CD8-positive, alpha-beta memory T cell (primary cell): ENCODE measurements at places on chromosomes 5 and 9. TPM values are rescaled to one million over a fixed set of nuclear protein-coding genes. Genes with fewer than 3 reads are reported as not detected.

- DNase-seq = no peak
These were observed 298.1 kb downstream of the CETN3 start for GRCh38 chr5:90111364-90112032.

- DNase-seq = no peak
These were observed 335.6 kb downstream of the ZNF608 start for GRCh38 chr5:124410539-124411488.

GRCh38 chr9:33202018-33202417, 34.9 kb upstream of the B4GALT1 start:
- no peak for DNase-seq

- no peak for DNase-seq
These were observed 473.4 kb downstream of the NTRK2 start for GRCh38 chr9:85142968-85143367.

- DNase-seq = no peak
These were observed 237.9 kb downstream of the SLF1 start for GRCh38 chr5:94856257-94856800.

DNA sequence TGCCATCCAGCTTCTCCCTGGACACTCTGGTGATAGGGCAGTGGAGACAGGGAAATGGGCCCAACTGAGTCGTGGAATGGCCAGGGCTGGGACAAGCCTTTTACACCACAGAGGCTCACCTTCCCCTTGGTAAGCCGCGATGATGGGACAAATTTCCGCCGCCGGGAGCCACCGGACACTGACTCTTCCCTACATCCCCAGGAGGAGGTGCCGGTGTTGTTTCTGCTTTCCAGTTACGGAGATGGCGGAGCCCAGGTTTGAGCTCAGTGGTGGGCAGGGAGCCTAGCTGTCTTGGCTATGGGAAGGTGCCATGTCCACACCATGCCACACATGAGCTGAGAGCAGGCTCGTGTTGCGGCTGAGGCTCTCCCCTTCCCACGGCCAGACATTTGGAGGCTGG, 19.9 kb upstream of the WNK2 start:
- no peak for DNase-seq

DNA sequence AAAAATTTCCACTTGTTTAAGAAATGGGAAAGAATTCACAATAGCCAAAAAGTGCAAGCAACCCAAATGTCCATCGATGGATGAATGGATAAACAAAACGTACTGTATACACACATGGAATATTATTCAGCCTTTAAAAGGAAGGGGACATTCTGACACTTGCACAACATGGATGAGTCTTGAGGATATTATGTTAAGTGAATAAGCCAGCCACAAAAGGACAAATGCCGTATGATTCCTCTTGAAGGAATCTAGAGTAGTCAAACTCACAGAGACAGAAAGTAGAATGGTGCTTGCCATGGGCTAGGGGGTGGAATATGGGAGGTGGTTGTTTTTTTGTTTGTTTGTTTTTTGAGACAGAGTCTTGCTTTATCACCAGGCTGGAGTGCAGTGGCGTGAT, 3.8 kb upstream of the ATP6V0E1 start:
- no peak for DNase-seq

DNA sequence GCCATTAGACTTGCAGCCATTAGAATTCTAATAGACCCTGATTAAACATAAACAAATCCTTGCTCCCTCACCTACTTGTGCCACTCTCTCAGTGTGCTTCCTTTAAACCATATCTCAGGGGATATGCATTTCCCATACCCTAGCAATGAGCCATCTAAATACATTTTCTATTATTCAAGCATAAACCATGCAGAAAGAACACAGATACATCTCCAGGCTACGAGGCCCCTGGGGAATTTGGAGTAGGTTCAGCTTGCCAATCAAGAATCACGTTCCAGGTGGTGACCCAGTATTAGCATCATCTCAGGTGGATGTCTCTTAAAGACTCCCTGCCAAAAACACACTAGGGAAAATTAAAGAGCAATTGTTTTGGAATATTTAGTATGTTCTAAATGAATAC, 93.0 kb upstream of the CCL21 start:
- DNase-seq = no peak

DNA sequence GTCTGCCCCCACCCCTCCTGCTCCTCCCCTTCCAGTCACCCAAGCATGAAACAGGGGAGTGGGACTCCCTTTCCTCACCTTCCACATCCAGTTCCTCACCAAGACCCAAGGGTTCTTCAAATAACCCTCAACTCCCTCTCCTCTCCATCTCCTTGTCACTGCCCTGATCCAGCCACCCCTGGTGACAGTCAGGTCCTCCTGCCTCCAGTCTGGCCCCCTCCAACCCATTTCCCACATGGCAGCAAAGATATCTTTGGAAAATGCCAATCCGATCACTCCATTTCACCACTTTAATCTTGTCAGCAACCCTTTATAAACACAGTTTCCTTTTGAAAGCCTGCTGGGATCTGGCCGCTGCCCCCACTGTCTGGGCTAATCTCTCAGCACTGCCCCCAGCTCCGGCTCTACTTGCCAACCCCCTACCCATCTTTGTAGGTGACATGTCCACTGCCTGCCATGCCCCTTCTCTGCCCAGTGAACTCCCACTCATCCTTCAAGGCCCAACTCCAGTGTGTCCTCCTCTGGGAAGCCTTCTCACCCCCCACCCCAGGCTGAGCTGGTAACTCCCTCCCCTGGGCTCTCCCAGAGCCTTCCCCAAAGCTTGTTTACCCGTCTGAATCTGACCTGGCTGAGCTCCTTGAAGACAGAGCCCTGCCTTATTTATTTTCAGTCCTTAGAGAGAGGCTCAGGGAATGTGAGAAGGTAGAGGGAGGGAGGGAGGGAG, 781 bp upstream of the MYOZ3 start:
- DNase-seq = no peak

DNA sequence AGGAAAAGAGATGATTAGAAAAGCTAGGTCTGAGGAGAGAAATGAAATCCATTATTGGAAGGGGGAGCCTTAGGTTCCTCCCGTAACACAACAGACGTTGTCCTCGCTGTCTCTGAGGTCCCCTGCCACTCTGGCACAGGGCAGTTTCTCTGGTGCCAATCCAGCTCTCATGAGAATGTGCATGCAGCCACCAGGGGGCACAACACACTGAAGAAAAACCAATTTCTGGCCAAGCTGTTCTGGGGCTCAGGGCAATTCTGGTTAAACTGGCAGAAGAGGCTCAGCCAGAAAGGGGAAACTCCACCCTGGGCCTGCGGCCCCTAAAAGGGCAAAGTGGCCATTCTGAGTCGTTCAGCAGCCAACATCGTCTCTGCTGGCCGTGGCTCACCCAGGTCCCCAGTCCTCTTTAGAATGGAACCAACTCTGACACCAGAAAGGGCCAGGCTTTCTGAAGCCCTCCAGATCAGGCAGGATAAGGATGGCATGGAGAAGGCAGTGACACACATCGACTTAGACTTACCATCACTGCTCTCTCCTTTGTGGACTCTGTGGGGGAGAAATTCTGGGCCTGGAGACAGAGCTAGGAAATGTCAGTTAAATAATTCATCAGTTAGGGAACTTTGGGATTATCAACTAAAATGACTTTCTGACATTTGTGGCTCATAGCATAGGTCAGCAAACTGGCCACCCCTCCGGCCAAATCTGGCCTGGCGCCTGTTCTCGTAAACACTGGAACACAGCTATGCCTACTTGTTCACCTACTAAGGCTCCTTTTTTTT, 58.5 kb upstream of the GOLPH3 start:
- DNase-seq = peak; percentile 69

DNA sequence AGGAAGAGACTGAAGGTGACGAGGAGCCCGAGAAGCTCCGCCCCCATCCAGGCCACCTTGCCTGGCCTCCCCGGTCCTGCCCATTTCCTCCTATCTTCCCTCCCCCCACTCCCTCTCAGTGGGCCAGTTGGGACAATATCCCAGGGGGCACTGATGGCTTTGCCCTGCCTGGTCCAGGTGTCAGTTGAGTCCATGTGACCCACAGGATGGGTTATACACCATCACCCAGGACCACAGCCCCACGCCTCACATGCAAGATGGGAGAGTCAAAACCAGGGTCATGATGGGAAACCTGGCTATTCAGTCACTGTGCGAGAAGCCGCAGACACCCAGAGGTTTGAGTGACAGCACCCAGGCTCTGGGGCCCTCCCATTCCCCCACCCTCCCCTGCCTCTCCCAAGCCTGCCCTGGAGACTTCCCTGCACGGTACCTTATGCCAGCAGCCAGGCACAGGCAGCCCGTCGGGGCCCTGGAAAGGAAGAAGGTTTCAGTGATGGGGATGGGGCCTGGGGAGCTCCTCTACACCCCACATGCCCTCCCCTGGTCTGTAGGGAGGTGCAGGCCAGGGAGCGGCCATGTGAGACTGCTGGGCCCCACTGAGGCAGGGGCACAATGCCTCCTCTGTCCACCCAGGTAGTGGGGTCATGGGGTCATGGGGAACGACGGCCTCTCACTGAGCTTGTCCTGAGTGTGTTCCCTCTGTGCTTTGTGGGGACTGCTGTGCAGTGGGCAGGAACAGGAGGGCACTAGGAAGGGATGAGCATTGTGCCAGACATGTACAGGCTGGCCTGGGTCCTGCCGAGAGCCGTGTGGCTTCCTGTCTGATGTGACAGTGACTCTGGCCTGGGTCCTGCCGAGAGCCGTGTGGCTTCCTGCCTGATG, 6.3 kb upstream of the PHYKPL start:
- peak; percentile 22 for DNase-seq

GRCh38 chr5:170419643-170420042, 30.5 kb upstream of the KCNMB1 start:
- DNase-seq = no peak

DNA sequence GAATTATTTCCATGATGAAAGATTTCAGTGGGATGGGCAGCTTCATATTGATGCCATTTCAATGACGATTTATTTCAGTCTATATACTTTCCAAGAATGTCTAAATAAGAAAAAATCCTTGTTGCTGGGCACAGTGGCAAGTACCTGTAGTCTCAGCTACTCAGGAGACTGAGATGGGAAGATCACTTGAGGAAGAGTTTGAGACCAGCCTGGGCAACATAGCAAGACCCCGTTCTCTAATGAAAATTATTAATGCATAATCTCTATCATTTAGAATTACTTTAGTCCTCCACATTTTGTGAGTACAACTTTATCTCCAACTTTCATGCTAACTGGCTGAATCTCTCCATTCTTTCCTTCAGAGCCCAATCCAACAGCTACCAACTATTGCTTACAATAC, 52.5 kb downstream of the PTBP3 start:
- DNase-seq = no peak

DNA sequence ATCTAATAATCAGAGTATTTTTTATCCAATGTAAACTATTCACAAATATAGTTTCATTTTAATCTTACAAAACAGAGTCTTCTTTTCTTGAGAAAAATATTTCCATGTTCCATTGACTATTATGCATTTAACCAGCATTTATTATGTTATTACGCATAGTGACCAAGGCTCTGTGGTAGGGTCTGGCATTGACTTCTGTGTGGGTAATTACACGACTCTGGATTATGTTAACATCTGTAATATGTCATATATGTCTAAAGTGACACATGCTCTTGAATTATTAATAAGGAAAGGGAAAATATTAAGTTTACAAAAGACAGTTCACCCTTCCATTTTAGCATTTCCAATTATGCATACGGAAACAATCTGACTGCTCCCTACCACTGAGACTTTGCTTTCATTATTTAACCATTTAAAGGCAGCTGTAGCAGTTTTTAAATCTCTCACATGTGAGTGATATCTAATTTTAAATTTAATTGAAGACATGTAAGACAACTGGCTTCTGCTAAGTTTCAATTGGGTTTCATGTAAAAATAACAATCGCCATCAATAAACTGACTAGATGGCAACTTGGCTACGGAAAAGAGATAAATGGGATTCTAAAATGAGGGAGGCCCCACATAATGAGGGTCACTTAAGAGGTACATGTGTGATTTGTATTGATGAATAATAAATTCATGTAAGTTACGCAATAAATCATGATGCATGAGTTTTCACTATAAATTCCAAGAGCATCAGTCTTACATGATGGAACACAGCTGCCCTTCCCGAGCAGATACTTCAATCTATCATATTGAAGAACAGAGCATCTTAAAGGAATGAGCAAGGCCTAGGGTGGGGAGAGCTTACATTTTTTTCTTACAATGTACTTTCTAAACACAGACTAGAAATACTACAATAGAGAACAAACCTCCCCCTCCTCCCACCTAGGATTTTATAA, 1056.8 kb downstream of the MAT2B start:
- DNase-seq = no peak

GRCh38 chr5:32805971-32806638, 95.0 kb downstream of the NPR3 start:
- DNase-seq = no peak

GRCh38 chr9:18746631-18747030, 272.7 kb downstream of the ADAMTSL1 start:
- DNase-seq = no peak

DNA sequence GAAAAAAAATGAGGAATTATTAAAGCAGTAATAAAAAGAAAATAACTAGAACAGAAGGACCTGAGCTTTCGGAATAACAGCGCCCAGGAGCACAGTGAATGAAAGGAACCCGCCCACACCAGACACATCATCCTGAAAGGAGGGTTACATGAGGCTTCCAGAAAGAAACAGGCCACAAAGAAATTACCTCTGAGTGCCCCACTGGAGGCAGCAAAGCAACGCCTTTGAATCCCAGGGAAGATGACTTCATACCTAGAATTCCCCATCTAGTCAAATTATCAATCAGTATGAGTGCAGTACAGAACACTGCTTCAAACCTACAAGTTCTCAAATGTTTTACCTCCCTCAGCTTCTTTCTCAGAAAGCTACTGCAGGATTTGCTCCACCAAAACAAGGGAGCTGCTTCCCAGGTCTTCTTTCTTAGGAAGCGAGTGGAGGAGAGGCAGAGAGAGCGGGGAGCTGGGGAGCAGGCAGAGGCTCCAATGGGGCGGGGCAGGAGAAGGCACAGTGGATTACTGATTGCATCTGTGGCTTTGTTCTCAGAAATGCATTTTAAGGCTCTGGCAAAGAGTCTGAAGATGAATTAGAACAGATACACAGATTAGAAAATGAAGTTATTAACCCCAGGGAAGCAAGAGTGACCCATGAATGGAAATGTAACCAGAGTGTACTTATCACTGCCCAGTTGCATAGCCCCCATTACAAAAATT, 87.1 kb downstream of the SEMA4D start:
- DNase-seq = no peak

DNA sequence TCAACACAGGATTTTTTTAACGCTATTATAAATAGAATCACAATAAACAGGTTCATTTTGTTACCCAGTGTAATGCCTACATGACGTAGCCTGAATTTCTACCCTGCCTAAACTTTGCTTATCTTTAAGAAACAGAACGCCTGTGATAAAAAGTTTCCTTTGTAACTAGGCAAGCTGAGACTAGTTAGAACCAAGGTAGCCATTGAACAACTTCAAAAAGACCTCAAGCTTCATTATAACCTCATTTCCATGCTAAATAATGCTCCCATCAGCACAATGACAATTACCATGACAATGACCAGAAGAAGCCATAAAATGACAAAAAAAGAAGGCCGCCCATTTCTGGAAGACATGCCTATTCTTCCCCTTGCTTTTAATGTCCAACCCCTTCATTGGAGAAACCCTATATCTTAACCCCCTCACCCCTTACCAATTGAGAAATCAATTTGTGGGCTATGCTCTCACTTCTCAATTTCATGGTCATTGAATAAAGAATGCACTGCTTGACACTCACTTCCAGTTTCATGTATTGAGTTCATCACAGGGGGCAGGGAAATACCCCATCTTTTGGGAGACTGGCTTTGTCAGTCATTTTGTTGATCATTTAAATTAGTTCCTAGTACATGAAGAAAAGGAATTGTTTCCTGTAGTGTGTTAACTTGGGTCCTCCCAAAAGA, 276.8 kb downstream of the MCTP1 start:
- DNase-seq = no peak

CDKN2A gene
- polyA plus RNA-seq = 6.8 TPM

ITK gene
- 129 TPM for polyA plus RNA-seq

TSSK1B gene
- polyA plus RNA-seq = not detected

EIF4EBP3 gene
- 22.2 TPM for polyA plus RNA-seq

OR13C8 gene
- not detected for polyA plus RNA-seq

MYO10 gene
- not detected for polyA plus RNA-seq

PRDM9 gene
- polyA plus RNA-seq = not detected
